T-helper 17 cell (primary cell): ENCODE measurements at places on chromosomes 13 and 19.

DNA sequence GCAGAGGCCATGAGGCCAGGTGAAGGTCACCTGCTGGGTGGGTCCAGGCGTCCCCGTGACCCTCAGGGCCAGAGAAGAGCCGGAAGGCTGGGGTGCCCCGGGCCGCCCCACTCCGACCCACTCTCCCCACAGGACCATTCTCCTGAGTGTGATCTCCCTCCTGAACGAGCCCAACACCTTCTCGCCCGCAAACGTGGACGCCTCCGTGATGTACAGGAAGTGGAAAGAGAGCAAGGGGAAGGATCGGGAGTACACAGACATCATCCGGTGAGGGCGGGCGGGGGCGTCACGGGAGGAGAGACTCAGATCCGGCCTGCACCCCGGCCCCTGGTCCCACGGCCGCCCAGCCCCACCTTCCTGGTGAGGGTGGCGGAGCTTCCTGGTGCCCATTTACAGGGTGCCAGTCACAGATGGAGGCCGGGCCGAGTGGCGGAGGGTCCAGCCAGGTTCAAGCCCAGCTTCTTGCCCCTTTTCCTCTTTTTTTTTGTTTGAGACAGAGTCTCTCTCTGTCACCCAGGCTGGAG, 5.4 kb downstream of the CDC34 start:
- DNase-seq = no peak

- no peak for DNase-seq
Measured at GRCh38 chr19:53982001-53982451, 9.4 kb upstream of the CACNG6 start.

GRCh38 chr19:29855741-29856500, 44.1 kb downstream of the CCNE1 start:
- no peak for DNase-seq

DNA sequence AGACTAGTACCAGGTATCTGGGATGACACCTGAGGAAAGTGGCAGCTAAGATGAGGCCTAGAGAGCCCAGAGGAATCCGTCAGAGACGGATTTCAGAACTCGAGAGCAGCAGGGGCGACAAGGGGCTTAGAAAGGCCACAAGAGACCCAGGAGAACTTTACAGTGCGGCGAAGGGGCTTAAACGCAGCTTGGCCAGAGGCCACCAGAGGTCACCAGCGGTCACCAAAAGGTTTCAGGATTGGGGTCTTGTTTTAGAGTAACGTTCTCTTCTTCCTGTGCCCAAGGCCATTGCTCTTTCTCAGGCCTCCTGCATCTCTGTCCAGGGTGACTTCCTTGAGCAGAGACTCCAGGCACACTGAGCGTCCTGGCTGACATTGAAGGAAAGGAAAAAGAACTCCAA, 2.2 kb downstream of the ZSCAN22 start:
- DNase-seq = no peak

GRCh38 chr19:52494518-52494917, 33.0 kb upstream of the ZNF808 start:
- no peak for DNase-seq

- no peak for DNase-seq
Measured at GRCh38 chr13:113897966-113898365, 34.1 kb upstream of the GAS6 start.

GRCh38 chr13:111616203-111616602, 295.8 kb downstream of the TEX29 start:
- DNase-seq = no peak

- no peak for DNase-seq
Measured at GRCh38 chr13:106484084-106484483, 51.4 kb downstream of the EFNB2 start.

- DNase-seq = no peak
Measured at GRCh38 chr19:46731584-46731983, 14.3 kb upstream of the FKRP start.

DNA sequence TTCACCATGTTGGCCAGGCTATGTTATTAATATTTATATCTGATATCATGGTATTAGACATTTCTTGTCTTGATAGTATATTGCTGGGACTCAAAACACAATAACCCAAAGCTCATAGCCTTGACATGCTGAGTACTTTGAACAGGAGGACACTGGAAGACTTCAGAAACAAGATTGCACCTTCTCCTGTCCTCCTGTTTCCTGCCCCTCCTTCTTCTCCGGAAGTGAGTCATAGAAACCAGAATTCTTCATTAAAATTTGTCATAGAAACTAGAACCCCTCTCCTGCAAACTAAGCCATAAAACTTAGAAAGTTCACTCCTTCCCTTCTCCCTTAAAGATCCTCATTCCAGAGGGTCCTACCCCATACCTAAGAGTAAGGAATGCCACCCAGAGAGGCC, 400.2 kb downstream of the SLITRK5 start:
- DNase-seq = no peak

- DNase-seq = no peak
Measured at GRCh38 chr13:109160887-109161669, 531.7 kb downstream of the MYO16 start.

DNA sequence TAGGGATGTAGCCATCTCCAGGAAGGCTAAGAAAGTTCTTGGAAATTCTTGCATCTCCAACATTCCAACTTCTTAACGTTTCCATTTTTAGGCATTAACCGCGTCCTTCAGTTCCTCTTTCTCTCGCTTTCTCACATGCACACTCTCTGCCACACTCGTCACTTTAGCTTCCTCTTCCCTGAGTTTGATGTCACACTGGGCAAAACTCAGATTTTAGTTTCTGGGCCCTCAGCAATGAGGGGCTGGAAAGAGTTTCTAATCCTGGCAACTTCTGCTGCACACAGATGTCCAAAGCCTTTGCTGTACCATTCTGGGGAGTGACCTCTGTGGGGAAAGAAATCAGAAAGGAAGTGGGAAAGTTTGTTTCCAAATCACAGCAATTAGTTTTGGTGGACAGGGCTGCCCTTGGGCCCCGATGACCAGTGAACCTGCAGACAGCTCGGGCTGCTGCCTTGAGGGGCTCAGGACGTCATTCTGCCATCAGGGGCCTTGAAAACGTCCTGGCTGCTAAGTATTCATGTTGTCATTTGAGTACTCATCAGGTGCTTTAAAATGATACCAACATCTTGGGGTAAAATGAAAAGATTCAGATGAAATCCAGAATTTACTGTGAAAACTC, 89.3 kb downstream of the KL start:
- no peak for DNase-seq

DNA sequence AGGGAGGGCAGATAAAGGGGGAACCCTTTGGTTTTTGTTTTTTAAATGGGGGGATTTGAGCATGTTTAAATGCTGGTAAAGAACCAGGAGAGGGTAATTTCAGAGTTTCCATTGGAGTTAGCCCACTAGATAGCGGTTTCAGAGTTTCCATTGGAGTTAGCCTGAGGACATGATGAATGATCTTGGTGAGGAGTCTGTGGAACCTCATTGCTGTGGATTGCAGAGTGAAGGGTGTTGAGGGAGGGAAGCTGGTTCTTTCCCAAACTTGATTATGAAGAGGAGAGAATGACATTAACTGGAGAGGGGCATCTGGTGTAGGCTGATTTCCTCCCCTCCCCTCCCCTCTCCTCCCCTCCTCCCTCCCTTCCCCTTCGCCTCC, 5.0 kb downstream of the WASF3 start:
- DNase-seq = no peak

DNA sequence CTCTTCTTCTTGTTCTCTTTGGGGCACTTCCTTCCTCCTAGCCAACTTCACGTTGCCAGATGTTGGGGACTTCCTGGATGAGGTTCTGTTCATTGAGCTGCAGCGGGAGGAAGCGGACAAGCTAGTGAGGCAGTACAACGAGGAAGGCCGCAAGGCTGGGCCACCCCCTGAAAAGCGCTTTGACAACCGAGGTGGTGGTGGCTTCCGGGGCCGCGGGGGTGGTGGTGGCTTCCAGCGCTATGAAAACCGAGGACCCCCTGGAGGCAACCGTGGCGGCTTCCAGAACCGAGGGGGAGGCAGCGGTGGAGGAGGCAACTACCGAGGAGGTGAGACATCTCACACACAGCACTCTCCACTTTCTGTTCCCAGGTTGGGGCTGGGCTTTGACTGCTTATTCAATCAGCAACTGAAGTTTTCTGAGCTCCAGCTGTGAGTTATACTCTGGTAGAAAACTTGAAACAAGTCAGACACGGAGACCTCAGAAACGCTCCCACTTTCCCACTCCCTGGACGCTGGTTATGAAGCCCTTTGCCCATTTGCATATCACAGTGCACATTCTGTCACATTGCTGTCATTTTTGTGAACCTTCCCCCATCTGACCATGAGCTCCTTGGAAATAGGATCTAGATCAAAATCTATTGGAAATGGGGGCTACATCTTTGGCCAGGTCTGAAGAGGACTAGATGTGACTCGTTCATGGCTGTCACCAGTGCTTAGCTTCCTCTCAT, 7.2 kb upstream of the CCDC97 start:
- DNase-seq = peak; percentile 58

DNA sequence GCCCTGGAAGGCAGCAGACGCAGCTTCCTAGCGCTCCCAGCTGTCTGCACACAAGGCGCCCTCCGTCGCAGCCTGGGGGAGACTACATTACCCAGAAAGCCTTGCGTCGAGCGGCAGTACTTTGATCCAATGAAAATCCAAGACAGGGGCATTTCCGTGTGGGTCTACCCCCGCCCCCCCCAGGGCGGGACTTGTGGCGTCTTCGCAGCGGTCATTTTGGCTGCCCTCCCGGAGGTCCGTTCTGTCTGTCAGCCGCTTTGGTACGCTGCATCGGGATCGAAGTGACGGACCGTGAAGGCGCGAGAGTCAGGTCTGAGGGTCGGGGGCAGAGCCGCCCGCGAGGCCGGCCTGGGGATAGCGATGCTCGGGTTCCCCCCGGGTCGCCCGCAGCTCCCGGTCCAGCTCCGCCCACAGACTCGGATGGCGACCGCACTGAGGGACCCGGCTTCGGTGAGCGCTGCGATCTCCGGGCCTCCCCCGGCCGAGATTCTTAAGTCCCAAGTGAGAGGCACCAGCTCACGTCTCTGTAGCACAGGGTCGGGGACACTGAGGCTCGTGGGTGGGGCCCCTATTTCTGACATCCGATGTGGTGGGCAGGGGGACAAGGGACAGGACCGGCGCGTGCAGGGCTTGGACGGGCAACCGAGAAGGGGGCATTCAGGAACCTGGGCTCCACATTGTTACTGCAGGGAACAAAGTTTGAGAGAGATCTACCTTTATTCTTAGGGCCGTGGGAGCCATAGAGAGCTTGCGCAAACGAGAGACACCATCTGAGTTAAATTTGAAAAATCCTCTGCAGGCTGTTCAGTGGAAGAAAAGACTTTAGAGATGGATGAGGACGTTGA, at the start of gene ZNF211:
ZNF211 (plus strand) TSS at position 182 of the 845 bp plus-strand sequence; CDS start at position 361, 179 bp downstream.
- DNase-seq = peak; percentile 76

GRCh38 chr19:8449830-8450229, 5.1 kb downstream of the HNRNPM start:
- no peak for DNase-seq

DNA sequence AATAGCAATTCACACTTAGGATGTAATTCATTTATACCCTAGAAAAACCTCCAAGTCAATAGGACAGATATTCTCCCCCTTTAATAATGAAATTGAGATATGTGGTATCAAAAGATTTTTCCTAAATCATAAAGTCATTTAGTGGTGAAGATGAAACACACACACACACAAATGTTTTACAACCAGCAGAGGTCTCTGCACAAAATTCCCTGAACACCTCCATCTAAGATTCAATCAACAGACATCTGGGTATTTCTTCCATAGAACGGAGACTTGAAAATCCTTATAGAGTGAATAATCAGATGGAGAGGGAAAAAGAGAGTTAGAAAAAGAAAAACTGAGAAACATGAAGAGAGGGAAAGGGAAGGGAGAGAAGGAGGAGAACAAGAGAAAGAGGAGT, 52.8 kb downstream of the MYCBP2 start:
- DNase-seq = no peak

DNA sequence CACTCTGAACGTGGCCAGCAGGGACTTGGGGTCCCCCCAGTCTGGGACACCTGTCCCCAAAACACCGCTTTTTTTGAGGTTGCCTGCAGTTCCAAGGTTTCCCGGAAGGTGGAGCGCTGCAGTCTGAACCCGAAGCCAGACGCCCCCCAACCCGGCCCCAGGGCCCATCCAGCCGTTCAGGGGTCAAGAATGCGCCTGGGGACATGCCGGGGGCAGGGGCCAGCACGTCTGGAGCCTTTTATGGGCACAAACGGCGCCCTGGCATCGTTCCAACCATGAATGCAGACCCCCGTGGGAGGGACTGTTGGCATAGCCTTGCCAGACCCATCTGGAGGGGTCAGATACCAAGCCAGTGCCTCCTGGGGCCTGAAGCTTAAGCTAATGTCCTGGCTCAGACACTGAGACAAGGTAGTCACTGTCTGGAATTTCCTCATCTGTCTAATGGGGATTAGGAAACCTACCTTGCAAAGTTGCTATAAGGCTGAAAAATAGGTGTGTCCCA, 6.9 kb downstream of the S1PR5 start:
- DNase-seq = peak; percentile 65

GRCh38 chr13:58843071-58843470, 1211.5 kb downstream of the PCDH17 start:
- no peak for DNase-seq

GRCh38 chr19:45339629-45340028, 921 bp upstream of the KLC3 start:
- no peak for DNase-seq

DNA sequence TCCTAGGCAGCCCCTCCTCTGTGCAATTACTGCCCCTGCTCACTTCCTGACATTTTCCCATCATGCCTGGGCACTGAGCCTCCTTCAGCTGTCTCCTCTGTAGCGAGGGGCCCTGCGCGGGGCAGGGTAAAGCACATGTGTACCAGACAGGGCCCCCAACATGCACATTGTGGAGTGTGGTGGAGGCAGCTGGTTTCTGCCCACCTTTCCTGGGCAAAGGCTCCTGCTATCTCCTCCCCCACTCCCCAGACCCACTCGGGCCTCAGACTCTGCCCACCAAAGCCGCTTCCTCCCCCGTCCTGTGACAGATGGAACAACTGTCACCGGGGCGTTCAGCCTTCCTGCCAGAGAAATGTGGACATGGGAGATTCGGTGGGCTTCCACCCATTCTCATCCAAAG, 2.9 kb upstream of the KPTN start:
- no peak for DNase-seq

DNA sequence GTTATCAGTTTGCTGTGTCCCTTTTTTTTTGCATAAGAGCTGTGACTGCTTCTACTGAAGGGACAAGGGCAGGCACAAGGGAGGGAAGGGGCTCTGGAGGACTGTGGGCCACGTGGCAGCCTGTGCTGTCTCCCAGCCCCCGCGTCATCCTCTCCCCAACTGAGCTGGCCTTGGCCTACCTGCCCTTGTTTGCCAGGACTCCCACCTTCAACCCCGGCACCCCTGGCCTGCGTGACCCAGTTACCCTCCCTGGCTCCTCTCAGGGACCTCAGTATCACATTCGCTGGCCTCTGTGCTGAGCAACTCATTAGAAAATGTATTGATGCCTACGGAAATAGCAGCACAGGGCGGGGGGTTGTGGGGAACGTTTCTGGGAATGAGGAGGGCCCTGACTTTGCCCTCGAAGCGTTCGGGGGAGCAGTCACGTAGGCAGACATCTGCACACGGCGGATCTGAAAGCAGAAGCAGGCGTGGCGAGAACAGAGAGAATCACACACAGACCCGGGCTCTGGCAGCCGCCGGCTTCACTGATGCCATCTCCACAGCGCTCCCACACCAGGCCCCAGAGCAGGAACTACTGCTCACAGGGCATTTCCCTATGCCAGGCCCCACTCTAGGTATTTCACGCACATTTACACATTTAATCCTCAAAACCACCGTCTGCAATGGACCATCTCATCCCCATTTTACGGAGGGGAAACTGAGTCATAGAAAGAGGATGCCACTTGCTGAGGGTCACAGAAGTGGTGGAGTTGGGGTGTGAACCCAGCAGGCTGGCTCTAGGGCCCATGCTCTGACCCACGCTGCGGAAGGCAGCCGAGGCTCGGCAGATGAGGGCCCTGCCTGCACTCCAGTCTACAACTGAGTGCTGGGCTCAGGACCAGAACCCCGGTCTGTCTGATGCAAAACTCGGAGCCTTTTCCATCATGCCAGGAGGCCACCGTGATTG, 5.7 kb upstream of the ATF5 start:
- DNase-seq = no peak
